Inflammatory macrophage (primary cell): ENCODE measurements at places on chromosomes 1 and 21.
A peak's percentile ranks its signal among the peaks of the same experiment; 100 is the strongest.

DNA sequence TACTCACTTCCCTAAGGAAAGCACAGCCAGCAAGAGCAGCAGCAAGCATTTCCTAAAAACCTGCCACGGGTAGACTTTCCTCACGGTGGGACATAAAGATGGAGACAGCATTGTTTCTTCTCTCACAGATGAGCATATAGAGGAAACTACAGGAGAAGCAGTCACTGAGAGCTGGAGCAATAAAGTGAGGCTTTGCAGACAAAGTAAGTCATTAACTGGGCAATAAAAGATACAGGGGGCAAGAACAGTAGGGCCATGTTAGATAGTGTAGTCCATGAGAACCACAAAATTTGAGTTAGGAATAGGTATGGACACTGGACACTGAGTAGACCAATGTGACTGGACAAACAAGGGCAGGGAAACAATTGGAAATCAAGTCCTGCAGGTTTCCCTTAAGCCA, 240.1 kb upstream of the NFIA start:
- DNase-seq, result no peak

- no peak for DNase-seq
Observed at GRCh38 chr1:198234520-198235251, 77.9 kb downstream of the NEK7 start.

DNA sequence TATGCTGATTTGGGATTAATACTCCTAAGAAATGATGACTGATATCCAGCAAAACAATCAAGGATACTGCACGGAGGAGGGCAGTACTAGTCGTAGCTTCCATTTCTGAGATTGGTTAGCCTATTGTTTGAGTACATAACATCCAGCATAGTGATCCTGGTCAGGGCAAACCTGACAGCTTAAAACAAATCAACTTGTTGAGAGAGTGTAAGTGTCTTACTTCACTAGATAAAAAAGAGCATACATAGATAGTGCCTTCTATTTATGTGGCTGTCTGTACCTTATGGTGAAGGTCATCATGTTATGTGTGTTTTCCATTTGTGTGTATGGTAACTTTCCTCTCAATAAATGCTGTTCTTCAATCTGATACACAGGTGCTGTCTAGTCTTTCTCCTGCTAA, 228.4 kb downstream of the PTGER3 start:
- no peak for DNase-seq

DNA sequence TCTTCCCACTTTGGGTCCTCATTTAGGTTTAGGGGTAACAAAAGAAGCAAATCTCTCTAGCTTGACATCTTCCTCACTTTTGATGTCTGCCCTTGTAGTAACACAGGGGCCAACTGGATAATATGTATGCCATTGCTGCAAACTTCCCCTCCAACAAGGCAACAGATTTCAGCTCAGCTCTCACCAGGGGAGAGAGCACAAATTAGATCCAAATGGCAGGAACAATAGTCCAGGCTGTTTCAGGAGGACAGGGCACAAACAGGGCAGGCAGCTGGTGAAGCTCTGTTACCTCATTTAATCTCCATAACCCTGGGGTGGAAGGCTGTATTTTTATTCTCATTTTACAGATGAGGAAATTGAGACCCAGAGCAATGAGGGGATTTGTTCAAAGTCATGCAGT, 4.3 kb upstream of the PIK3R3 start:
- no peak for DNase-seq

DNA sequence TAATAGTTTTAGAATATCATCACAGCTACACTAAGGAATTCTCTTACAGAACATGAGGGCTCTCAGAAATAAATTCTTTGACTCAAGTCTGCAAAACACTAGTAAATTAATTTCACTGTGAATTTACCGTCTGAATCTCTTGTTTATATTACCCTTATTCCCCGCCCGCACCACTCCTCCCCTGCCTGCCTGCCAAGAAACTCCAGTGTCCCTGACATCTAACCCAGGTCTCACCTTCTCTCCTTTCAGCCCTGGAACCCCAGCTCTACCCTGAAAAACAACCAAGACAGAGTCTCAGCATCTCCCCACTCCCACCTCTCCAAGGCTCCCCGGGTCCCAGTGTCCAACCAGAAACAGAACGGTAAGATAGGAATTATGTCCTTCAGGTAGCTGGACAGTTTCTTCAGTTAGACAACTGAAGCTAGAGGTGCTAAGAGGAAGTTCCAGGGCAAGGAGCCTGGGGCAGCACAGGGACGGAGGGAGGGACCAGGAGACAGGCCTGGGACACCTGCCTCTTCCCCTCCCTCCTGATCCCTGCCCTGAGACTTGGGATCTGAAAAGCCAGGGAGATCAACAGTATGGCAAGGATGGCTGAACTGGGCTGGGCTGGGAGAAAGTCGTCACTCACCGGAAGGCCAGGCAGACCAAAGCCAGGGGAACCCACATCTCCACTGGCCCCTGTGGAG, 15.4 kb downstream of the COL16A1 start:
- no peak for DNase-seq

DNA sequence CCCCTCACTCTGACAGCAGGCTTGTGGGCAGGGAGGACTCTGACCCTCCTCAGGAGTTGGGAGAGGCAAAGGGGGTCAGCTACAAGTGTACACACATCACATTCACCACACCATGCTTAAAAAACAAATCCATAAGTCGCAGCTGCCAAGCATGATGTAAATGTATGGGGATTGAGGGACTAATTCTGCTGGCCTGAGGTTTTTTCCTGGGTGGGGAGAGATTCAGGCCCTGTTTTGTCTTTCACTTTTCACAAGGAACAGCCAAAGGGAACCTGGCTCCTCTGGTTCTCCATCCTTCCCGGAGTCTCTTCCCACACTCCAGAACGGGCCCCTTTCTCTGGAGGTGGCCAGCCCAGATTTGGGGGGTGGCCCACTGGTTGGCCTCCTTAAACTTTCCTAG, 1.3 kb upstream of the MTARC2 start:
- no peak for DNase-seq

DNA sequence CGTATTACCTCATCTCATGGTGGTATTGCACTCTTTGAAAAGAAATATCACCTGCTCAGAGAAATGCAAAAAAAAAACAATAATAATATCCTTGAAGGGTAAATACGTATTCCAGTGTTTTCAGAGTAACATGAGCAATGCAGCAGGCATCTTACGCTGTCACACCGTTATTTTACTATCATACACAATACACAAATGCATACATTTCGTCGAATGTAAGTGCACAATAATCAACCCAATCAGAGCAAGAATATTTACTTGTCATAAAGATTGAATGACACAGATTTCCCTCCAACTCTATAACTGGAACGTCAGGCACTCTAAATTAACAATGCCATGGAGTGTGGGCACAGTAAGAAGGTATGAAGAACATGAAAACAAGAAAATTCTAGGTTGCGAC, 1050.1 kb downstream of the PLA2G4A start:
- DNase-seq, result no peak

- no peak for DNase-seq
Observed at GRCh38 chr1:200207711-200208126, 180.2 kb downstream of the NR5A2 start.

- no peak for DNase-seq
Observed at GRCh38 chr1:242673652-242674051, 149.2 kb upstream of the PLD5 start.

- peak; percentile 73 for DNase-seq
Observed at GRCh38 chr1:201408176-201408833, 9.2 kb upstream of the LAD1 start.

- no peak for DNase-seq
Observed at GRCh38 chr1:225981714-225982113, 17.4 kb downstream of the SDE2 start.

DNA sequence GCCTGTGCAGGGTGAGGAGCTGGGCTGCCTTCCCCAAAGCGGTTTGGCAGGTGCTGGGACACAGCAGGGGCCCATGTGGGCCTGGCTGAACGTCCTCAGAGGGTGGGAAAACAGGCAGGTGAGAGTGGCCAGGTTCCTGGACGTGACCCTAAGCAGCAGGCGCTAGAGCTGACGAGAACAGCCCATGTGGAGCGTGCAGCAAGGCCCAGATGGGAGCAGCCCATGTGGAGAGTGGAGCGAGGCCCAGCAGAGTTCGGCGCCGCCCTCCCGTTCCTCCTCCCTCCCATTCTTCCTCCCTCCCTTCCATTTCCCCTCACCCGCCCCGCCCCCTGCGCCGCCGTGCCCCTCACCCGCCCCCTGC, 314.4 kb upstream of the VAMP3 start:
- no peak for DNase-seq

- DNase-seq, result no peak
Observed at GRCh38 chr1:117453958-117454357, 86.7 kb downstream of the MAN1A2 start.

DNA sequence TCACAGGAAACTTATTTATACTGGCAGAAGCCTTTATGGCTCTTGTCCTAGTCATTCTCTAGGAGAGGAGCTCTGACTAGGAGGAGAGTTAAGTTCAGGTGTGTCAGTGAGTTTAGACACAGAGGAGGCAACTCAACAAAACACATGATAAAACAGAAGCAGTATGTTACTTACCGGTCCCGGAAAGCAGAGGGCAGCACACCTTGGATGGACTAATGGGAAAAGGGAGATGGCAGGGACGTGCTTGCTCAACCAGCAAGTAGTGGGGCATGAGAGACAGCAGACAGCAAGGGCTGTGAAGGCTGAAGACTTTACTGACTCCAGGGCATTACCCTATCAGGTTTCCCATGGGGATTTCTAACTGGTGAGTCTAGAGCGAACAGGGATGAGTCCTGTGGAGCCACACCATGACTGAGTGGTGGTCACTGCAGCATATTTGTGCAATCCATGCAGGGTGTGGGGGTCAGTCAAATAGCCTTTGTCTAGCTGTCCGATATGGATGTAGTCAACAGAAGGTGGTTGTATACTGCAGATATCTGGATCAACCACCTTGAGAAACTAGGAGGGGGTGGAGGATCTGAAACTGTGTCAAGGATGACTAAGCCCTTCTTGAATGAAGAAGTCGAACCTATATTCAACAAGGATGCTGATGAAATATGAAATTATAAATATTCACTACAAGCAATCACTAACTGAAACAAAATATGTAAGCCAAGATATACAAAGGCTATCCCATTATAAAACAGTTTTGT, 596.3 kb upstream of the CHRM3 start:
- DNase-seq, result no peak

DNA sequence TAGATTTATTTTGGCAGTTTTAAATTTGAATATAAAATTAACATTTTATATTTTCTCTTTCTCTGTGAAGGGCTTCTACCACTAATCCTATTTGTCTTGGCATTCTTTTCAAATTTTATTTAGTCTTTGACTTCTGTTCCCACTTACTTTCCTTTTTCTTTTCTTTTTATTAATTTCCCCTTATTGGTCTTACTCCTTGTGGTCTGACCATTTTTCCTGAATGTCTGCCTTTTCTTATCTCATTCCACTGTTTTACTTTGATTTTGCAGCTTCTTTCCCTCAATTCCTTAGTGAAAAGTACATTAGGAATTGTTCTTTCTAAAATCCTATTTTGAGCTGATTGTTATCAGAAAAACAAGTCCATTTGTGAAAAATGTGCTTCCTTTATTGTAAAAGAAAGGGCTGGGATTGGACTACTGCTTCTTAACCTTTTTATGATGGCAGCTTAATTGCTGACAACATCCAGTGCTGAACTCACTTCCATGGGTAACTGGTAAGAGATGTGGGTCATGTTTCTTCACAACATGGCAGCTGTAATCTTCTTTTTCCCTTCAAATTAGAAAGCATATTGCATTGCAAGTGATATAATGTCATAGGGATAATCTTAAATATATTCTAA, 284.6 kb downstream of the DNM3 start:
- DNase-seq, result no peak

DNA sequence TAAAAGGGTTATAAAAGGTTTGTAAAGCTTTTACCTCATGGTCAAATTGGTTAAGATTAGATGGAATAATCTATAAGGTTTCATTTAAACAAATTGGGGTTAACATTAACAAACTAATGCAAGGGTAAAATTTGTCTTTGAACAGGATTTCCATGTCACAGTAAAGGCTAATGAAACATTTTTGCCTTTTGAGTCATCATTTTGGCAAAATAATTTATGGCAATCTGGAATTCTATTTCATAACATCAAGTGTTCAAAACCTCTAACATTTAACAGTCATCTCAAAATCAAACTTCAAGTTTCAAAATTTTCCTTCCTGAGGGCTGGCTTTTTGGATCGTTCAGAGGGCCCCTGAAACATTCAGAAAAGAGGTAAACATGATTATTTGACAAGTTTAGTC, 6.6 kb upstream of the CD46 start:
- DNase-seq, result no peak

GRCh38 chr1:168613038-168613451, 36.6 kb downstream of the XCL1 start:
- DNase-seq, result no peak

DNA sequence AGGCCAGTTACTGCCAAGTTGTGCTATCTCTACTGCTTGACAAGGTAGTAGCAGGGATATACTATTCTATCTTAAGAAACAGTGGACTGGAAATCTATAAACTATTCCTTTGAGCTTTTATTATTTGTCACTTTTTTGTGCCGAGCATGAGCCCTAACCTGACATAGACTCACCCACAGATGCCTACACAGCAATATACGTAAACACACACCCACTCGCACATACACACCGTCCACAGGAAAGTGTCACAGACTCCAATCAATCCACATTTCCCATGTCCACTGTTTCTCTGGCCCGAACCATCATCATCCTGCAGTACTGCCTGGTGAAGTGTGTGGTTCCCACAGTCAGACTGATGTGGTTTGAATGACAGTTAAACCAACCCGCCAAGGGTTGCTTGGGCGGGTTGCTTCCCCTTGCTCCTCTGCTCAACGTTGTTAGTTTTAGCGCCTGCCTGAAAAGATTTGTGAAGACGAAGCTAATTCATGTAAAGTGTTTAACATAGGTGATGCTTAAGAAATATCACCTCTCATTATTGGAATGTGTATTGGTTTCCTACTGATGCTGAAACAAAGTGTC, 47.2 kb downstream of the ADAMTS1 start:
- no peak for DNase-seq

GRCh38 chr21:17987382-17988101, 168.4 kb upstream of the C21orf91 start:
- no peak for DNase-seq

GRCh38 chr1:91261655-91262054, 143.0 kb downstream of the HFM1 start:
- DNase-seq, result no peak

- DNase-seq, result no peak
Observed at GRCh38 chr21:42614396-42614795, 39.0 kb upstream of the PDE9A start.

- DNase-seq, result peak; percentile 56
Observed at GRCh38 chr1:39491146-39491921, at the start of gene BMP8A. BMP8A (plus strand) TSS chr1:39491636; CDS start chr1:39491992, 356 bp downstream.
